ENCODE measurements at places on chromosomes 7 and 10.

DNA sequence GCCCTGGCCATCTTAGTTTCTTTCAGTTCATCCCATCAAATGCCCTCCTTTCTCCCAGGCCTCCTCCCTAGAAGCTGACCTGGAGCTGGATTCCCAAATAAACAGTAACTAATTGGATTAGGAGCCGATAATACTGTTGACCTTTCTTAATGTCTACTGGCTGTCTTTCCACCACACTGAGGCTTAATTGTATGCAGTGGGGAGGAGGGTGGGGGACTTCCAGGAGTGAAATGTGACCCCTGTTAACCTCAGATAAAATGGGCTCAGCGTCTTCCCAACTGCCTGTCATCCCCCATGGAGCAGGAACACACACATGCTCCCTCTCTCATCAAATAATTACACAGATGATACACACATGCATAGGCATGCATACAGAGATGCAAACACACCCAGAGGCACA lies 53.7 kb upstream of the LBX1 start:
- DNase-seq: no peak

GRCh38 chr10:113445736-113446135 lies 107.1 kb upstream of the HABP2 start:
- DNase-seq: no peak

- DNase-seq: no peak
Measured at GRCh38 chr7:1049006-1049741, 4.8 kb downstream of the GPR146 start.

GRCh38 chr7:123351516-123352505 lies 152.0 kb upstream of the SLC13A1 start:
- no peak for DNase-seq

DNA sequence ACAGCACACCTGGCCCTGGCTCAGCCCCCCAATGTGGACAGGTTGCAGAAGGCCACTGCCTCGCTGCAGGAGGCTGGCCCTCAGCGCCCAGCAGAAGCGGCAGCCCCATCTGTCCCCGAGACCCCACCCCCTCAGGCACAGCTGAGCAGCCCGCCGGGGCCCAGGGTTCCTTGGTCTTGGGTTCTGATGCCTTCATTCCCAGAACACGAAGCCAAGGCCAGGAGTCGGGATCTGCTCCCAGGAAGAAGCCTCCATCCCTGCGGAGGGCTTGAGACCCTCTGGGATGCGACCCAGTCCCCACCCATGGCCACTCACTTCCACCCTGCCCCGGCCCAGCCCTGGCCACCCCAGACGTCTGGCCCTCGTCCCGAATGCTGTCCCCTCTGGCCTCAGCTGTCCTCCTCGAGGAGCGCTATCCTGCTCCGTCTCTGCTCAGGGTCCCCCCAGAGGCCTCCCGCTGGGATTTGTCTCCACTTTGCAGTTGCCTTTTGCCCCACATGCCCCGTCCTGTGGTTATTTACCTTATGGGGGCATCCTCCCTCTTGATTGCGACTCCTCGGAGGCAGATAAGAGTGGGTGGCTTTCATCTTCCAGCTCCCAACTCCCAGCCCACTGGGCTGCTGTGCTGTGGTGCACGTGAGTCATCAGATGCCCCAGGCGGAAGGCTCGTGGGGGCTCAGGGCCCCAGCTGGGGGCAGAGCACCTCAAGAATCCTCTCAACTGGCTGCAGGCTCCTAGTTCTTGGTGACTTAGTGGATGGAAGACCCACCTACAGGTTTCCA lies 97.5 kb downstream of the MKI67 start:
- DNase-seq: no peak

DNA sequence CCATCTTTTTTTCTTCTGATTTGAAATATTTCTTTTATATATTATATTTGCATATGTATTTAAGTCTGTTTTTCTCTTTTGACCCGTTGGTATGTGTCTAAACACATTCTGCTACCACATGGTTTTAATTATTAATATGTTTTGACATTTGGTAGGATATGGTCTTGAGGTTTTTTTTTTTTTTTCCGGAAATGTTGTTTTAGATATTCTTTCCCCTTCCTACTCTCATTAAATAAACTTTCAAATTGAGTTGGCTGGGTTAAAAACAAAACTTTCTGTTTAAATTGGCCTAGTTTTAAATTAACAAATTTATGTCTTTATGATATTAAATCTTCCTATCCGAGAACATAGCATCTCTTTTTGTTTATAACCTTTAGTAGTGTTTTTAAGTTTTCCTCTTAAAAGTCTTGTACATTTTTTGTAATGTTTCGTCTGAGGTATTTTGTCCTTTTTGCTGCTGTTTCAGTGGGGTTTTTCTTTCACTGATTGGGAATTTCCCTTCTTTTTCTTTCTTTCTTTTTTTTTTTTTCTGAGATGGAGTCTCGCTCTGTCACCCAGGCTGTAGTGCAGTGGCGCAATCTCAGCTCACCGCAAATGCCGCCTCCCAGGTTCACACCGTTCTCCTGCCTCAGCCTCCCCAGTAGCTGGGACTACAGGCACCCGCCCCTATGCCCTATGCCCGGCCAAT lies 25.4 kb downstream of the STAM start:
- DNase-seq: peak; percentile 17

DNA sequence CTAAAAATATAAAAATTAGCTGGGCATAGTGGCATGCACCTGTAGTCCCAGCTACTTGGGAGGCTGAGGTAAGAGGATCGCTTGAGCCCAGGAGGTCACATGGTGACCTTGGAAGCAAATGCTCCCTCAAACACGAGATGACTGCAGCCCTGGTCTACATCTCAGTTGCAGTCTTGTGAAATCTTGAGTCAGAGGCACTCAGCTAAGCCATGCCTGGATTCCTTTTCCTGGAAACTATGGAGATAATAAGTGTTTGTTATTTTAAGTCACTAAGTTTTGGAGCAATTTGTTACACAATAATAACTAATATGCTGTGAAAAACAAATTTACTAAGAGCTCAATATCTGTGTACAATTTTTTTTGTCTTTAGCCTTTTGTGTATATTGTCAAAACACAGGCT lies 284.3 kb upstream of the KAT6B start:
- no peak for DNase-seq

DNA sequence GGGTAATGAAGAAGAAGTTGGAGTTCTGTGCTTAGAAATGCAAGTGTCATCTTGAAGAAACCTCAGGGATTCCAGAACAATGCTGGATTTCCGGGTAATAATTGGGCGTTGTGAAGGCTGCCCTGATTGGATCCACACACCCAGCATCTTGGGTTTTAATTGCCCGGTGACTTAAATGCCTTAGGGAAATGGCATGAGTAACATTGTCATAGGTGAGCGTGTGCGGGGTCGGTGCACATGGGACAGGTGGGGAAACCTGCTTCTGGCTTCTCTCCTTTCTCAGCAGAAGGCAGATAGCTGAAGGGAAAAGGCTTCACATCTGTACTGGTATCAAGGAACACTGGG lies 15.2 kb upstream of the CAMK1D start:
- no peak for DNase-seq

GRCh38 chr7:75951506-75951905 lies 36.6 kb downstream of the POR start:
- DNase-seq: no peak

GRCh38 chr10:111108441-111108840 lies 31.6 kb downstream of the ADRA2A start:
- DNase-seq: no peak

GRCh38 chr7:38296059-38296857 lies 22.8 kb upstream of the TARP start:
- DNase-seq: no peak

DNA sequence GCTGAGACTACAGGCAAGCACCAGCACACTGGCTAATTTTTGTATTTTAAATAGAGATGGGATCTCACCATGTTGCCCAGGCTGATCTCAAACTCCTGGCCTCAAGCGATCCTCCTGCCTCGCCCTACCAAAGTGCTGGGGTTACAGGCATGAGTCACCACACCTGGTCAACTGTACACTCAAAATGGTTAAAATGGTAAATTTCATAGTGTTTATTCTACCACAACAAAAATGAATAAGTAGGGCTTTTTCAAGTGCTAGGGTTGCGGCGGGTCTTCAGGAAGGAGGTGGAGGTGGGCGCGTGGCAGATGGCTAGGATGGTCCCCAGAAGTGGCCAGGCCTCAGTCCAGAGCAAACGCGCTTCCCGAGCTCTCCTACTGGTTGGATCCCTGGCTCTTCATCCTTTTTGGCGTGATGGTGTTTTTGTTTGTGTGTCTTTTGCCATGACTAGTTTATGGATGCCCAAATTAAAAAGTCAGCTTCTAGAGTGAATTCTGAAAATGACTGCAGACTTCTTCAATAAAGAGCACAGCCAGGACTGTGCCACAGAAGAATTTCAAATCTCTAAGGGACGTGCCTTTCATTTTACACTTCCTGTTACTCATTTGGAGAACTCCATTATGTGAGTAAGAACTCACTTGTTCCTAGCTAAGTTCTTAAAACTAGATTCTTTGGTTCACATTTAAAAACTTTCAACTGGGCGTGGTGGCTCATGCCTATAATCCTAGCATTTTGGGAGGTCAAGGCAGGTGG lies 73.9 kb downstream of the TMEM130 start:
- no peak for DNase-seq

DNA sequence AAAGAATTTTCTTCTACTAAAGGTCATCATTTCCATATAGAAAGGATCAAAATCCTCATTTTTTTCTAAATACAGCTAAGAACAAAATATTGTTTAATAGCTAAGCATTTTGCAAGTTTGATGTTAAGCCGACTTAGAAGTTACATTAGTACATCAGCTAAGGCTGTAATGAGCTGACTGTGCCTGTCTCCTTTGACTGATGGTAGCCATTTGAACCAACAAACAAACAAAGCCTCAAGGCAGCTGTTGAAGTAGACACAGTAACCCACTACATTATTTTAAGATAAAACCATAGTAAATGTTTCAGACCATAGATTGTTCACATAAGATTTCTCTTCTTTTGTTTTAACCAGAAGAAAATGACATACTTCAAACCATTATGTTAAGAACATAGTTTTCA lies 210.9 kb upstream of the VSTM2A start:
- no peak for DNase-seq

GRCh38 chr7:33582533-33582932 lies 322.8 kb upstream of the BMPER start:
- DNase-seq: no peak

DNA sequence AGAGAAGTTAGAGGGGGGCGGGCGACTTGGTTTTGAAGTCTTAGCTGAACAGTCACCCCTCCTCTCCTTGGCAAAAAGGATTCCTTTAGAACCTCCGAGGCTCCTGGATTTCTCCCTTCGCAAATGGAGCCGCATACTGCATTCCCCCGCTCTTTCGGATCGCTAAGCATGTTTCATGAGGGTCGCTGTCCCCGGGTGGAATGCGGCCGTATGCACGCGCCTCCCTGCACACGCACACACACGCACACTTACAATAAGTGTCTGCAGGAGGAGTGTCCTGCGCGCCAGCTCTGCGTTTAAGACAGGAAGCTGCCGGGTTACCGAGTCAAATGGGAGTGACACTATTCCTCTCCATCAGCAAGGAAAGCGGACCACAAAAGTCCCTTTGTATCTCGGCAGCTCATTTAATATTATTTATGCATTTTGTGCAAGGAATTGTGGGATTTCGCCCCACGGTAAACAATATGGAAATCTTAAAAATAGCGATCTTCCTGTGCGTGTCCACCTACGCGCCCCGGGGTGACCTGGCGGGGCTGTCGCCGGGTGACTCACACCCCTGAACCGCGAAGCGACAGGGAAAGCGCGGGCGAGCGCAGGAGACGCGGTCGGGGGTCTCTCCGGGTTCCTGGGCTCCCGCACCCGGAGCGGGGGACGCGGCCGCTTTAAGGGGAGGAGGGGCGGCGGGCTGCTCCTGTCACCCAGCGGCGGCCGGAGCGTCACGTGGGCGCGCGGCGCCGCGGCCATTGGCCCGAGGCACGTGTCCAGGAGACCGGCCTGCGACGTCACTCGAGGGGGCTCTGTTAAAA lies 988 bp upstream of the EN2 start:
- no peak for DNase-seq

DNA sequence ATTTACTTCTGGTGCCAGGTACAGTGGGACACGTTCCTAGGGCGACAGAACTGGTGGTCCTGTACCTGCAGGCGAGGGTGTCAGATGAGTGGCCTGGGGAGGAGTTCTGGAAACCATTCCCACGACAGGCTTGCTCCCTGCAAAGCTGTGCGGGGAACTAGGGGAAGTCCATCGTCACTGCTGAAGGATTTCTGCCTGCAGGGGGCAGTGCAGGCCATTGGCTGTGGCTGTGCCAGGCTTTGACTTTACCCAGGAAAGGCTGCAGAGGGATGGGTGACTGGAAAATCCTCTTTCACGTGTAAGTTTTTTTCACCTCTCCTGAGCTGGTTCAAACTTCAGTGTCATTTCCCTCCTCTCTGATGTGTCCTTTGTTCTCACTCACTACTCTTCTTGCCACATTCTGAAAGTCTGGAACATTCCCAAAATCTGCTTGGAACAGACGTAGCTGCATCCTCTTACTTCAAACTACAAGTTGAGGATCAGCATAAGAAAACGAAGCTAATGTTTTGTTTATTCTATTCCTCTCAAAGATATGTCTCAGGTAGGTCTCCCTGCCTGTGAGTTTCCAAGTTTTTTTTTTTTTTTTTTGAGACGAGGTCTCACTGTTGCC lies 126.5 kb downstream of the SH2D4B start:
- no peak for DNase-seq

GRCh38 chr10:16886031-16886430 lies 68.8 kb upstream of the RSU1 start:
- no peak for DNase-seq

GRCh38 chr10:29948881-29949355 lies 110.5 kb downstream of the JCAD start:
- DNase-seq: no peak

- no peak for DNase-seq
Measured at GRCh38 chr7:134649226-134649775, 2.6 kb downstream of the BPGM start.

DNA sequence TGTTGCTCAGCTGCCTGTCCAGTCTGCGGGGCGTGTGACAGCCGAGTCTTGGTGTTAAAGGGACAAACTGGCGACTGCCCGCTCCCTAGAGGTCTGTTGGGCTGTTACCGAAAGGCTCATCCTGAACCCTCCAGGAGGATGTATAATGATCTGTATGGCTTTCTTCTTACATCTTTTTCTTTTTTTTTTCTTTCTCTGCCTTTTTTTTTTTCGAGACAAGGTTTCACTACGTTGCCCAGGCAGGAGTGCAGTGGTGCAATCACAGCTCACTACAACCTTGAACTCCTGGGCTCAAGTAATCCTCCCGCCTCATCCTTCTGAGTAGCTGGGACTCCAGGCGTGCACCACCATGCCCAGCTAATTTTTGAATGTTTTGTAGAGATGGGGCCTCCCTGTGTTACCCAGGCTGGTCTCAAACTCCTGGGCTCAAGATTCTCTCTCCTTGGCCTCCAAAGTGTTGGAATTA lies 857 bp downstream of the INTS15 start:
- no peak for DNase-seq

DNA sequence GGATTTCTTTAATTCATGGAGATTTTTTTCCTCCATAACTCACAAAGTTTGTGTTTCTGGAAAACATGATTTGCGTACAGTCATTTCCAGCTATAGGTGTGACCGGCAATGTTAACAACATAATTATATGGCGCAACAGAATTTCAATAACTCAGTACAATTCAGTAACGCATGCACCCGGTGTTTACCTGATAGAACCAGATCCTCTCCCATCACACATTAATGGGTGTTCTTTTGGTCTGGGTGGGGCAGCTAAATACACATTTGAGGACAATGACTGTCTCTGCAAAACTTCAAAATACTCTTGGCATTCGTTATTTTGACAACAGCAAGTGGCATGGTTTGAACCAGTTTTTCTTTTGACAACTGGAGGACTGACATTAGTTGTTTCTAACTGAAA lies 102.3 kb downstream of the KLF6 start:
- DNase-seq: no peak

Data from activated gamma-delta T cell (primary cell).